ENCODE measurements at places on chromosomes 1 and 21.

GRCh38 chr1:7047866-7048265 lies 262.6 kb downstream of the CAMTA1 start:
- peak; percentile 37 for DNase-seq

GRCh38 chr1:201119206-201120197 lies 7.3 kb upstream of the CACNA1S start:
- peak; percentile 60 for DNase-seq

DNA sequence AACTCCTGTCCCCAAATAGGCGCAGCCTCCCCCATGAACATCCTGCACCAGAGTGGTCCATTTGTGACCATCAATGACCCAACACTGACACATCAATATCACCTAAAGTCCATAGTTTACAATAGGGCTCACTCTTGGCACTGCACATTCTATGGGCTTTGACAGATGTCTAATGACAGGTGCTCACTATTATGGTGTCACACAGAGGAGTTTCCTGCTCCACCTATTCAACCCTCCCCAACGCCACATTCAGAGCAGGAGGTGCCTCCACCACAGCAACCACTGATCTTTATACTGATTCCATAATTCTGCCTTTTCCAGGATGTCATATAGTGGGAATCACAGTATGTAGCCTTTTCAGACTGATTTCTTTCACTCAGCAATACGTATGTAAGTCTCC lies 24.2 kb downstream of the GNG4 start:
- DNase-seq = no peak

DNA sequence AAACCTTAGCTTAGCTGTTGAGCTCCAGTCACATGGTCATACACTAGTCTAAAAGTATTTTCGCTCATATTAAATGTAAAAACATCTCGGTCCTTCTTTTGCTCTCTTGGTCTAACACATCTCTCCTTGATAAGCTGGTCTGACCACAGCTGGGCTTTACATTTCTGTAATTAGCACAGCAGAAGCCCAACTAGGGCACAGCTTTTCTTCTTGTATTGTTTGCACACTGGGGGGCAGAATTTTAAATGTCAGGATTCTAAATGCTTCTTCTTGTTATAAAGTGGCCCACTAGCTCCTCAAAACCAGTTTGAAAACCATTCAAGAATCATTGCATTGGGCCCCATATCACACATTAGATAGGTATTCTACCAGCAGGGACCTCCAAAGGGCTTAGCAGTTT lies 289.1 kb upstream of the PKN2 start:
- DNase-seq = no peak

GRCh38 chr1:236395230-236395946 lies 1.3 kb downstream of the EDARADD start:
- DNase-seq = peak; percentile 48

GRCh38 chr1:150696162-150696561 lies 792 bp downstream of the GOLPH3L start:
- peak; percentile 30 for DNase-seq

DNA sequence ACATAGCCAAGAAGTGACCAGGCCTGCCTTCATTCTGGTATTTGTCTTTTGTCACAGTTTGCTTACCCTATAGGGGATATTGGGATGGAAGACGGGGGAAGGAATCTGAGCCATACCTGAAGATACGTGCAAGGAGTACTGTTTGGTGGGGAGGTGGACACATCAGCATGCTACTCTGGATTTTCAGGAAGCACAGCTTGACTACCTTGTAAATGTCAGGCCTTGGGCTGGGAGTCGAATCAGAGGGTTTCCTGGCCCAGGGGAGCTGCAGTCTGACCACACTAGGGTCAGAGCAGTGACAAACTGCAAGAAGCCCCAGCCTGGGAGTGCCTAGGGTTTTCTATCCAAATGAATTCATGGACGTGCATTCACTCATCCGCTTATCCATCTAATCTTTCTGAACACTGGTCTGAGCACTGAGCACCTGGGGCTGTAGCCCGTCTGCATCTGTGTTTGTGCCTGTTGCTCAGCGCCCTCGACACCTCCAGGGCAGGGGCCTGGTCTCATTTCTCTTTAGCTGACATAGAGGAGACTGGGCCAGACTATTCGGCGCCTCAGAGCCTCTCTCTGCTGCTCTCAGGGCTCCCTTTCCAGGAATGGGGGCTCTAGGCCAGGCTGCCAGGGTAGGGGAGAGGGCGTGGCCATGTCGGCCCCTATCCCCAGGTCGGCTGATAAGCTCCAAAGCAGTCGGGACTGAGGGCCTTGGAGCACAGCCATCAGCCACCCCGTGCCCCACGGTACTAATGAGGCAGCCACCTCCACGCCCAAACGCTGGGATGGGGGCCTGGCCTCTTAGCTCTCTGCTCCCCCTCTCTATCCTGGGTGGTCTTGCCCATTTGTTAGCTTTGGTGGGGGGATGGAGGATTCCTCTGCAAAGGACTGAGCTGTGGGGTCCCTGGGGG lies 47.0 kb upstream of the SLC2A1 start:
- no peak for DNase-seq

GRCh38 chr1:67860776-67861175 lies 27.5 kb upstream of the GNG12 start:
- no peak for DNase-seq

DNA sequence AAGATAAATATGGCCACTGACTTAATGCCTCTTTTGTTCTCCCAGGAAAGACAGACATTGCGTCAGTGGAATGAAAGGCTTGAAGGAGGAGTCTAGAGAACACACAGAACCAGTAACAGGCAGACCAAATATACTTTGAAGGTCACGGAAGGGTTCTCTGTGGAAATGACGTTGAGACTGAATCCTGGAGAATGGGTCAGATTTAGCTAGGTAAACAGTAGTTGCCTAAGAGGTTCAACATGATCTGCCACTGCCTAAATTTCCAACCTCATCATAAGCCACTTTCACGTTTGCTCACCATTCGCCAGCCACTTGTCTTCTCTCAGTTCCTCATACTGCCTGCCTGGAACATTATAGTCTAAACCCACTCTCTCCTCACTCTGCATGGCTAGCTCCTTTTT lies 20.5 kb downstream of the PLA2G4A start:
- no peak for DNase-seq

DNA sequence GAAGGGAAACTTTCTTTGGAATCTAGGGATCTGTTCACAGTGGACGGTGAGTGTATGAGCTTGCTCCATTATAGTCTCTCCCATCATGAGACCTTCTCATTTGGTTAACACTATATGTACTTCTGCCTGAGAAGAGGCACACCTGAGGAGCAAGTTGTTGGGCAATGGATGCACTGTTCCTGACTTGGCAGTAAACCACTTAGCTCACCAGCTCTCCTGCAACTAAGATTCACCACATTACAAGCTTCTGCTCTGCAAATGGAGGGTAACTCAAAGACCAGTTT lies 10.2 kb downstream of the MACF1 start:
- DNase-seq = peak; percentile 76

- DNase-seq = peak; percentile 52
These were observed 114.5 kb downstream of the DSCAM start for GRCh38 chr21:40732253-40733023.

DNA sequence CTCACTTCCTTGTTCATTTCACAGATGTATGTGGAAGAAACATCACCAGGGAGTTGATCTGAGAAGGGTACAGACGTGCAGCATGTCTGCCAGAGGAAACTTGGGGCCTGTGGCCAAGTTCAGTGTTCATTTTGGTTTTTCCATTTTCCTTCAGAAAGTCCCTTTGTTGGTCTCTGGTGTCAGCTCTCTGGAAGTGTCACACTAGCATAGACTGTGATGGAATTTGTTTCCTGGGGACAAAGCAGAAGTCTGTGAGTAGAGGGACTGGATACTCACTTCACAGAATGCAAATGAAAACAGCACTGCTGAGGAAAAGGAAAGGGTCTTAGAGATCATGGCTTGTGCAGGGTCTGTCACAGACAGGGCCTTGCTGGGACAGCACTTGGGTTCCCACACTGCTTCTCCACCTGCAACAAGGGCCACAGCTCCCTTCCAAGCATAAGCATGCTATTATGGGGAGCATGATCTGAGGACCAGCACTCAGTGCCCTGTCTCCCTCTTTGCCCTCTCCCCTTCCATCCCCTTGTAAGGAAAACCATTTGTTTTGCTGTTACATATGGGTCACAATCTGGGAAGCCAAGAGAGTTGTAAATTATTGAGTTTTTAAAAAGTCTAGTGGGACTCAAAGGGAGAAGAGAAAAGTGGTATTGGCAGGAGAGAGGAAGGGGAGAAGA lies 31.4 kb upstream of the CD84 start:
- no peak for DNase-seq

- DNase-seq = peak; percentile 55
These were observed 2.7 kb downstream of the SH2D2A start for GRCh38 chr1:156813750-156814570.

- peak; percentile 23 for DNase-seq
These were observed 7.1 kb downstream of the PRRX1 start for GRCh38 chr1:170670802-170671628.

- DNase-seq = peak; percentile 66
These were observed 15.3 kb upstream of the SRSF4 start for GRCh38 chr1:29196863-29197589.

GRCh38 chr1:20087668-20088067 lies 17.7 kb downstream of the PLA2G5 start:
- DNase-seq = no peak

GRCh38 chr1:46472498-46473181 lies 17.0 kb upstream of the DMBX1 start:
- no peak for DNase-seq

- DNase-seq = no peak
These were observed 6.8 kb upstream of the C1QTNF12 start for GRCh38 chr1:1253314-1253713.

- DNase-seq = no peak
These were observed 19.1 kb downstream of the KCNQ4 start for GRCh38 chr1:40802742-40803113.

DNA sequence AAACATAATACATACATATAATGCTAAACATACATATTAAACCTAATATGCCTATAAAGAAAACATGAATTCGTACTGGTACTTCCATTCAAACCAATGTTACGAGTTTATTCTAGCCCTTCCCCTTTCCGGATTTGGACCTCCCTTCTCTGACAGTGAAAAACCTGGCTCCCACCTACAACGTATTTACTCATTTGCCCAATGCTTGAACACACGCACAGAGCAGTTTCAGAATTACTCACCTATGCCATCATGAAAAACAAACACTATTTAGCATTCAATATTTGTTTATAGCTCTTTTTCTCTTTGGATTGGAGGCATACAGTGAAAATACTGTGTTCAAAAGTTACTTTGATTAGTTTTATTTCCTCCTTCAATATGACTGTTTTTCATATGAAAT lies 204.4 kb downstream of the LMX1A start:
- no peak for DNase-seq

DNA sequence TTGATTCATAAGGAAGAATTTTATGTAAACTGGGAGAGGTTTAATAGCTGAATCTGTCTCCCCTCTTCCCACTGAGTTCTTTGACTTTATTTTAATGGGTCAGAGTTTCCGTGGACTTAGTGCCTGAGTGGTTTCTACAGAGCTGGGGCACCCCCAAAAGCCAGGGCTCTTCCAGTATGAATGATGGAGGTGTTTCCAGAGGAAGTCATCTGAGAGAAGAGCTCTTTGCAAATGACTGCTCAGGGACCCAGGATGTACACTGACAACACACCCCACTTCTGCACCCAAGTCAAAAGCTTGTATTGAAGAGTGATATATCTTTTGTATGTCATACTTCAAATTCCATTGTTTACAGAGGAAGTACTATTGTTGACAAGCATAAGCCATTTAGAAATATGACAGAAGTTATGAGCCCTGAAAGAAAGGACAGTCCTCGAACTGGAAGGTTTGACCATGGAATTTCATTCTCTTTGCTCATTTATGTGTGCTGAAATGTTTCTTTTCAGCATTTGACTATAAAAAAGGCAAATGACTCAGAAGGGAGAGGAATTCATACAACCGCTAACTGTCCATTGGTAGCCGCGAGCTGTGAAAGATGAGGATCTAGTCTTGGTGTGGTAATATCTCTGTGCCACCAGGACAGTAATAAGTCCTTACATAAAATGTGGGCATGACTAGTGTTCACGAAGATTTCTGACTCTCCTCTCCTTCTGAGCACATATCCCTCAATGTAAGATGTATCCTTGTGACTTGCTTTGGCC lies 25.4 kb upstream of the LMX1A start:
- no peak for DNase-seq
